Heart right ventricle (tissue), 16 donors: ENCODE measurements at places on chromosomes 7 and 10. TPM values are rescaled to one million over a fixed set of nuclear protein-coding genes. Genes with fewer than 3 reads are reported as not detected.

DNA sequence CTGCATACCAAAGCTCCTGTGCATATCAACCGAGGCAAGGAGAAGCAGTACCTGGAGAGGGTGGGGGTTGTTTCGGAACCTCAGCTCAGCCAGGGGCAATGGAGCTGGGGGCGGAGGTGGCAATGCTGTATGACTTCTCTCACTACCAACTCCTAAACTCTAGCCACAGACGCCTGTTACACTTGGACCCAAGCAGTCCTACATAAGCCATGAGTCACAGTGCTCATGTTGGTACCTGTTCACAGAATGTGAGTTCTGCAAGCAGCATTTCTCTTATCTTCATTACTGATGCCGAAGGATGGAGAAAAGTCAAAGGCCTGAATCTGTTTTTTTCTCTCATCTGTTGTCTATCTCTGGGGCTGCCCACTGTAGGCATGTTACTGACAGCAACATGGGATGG, 3.2 kb upstream of the RAB18 start:
- H3K36me3 ChIP-seq: no peaks in the 10 kb centered on the region
- no peak overlapping the region for H3K27ac ChIP-seq
- no peak for DNase-seq
- H3K4me3 ChIP-seq: no peak overlapping the region

DNA sequence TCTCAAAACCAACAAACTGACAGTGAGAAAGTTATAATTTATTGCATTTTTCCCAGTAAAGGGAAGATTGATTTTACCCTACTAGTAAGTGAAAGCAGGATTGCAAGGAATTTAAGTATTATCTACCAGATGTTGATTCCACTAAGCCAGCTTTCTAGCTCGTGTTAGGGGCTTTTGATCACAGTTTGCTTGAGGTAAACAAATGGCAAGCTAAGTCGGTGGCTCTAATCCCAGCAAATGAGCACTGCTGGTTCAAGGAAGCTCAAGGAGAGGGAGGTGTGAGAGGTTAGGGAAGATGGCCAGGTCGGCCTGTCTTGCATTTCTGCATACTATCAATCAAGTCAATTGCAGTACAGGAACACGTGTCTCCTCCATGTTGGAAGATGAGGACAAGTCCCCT, 448.7 kb upstream of the POM121L12 start:
- H3K27ac ChIP-seq: no peak overlapping the region
- DNase-seq: no peak
- H3K4me1 ChIP-seq: no peaks in the 10 kb centered on the region
- H3K27me3 ChIP-seq: no peaks in the 10 kb centered on the region

DNA sequence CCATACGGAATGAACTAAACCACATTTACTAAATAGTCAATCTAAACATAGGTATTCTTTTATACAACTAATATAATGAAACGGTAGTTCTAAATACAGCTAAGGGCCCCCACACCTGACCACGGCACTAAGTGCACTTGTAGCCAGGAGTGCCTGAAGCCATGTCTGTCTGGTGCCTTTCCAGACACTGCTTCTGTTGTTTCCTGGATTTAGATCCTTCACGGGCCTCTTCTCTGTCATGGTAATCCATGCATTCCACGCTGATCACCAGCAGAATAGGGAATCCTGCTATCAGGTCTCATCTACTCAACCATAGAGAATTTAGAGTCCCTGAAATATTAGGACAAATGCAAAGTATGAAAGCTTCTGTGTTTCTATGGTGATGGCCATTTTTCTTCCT, 37.8 kb downstream of the OSBPL3 start:
- H3K27me3 ChIP-seq: no peaks in the 10 kb centered on the region
- H3K4me3 ChIP-seq: no peak overlapping the region
- no peak overlapping the region for H3K27ac ChIP-seq

- H3K27me3 ChIP-seq: no peaks in the 10 kb centered on the region
- H3K4me1 ChIP-seq: no peaks in the 10 kb centered on the region
- DNase-seq: no peak
- no peak overlapping the region for H3K27ac ChIP-seq
These were observed 44.4 kb upstream of the SLIT1 start for GRCh38 chr10:97230146-97230545.

GRCh38 chr10:14405076-14406065, 74.6 kb upstream of the FRMD4A start:
- H3K36me3 ChIP-seq: no peaks in the 10 kb centered on the region
- no peak overlapping the region for H3K4me3 ChIP-seq
- no peaks in the 10 kb centered on the region for H3K27me3 ChIP-seq
- H3K4me1 ChIP-seq: no peaks in the 10 kb centered on the region

DNA sequence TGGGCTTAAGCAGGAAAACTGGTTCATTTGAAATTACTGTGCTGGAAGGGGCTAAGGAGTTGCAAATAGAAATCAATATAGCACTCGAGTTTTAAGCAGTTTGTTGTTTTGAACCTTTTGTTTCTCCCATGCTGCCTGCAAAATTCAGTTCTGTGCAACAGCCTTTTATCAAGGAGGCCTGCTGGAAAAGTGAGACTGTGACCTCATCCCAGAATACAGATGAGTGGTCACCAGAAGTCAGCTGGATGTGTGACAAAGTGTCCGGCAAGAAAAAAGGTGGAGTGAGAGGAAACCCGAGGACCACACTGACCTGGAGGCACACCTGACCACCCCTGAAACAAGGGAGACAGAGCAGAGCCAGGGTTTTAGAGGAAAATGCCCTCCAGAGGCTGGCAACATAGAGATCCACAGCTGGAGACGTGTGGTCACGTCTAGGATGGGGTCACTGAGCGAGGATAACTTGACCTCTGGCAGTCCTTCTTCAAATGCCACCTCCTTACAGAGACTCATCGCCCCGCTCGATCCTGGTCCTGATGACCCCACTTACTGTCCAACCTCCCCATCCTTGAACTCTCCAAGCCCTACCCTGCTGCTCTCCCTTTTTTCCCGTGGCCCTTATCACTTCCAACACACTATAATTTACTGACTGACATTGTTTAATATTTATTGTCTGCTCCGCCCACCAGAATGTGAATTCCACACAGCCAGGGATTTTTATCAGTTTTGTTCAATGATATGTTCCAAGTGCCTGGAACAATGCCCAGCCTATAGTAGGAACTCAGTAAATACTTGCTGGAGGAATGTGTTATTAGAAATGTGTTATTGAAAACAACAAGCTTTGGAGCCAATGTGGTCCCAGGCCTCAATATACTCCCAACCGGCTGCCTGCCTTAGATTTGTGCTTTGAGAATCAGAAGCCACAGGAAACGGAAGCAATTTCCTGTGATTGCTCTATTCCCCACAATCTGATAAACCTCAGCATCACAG, 243.8 kb downstream of the GLI3 start:
- no peaks in the 10 kb centered on the region for H3K36me3 ChIP-seq
- peaks cover 3% of the 10 kb centered on the region for H3K4me1 ChIP-seq
- DNase-seq: no peak
- no peak overlapping the region for H3K4me3 ChIP-seq
- H3K27me3 ChIP-seq: no peaks in the 10 kb centered on the region
- H3K27ac ChIP-seq: no peak overlapping the region

- no peak overlapping the region for H3K27ac ChIP-seq
- H3K4me3 ChIP-seq: no peak overlapping the region
- H3K27me3 ChIP-seq: peaks cover 42% of the 10 kb centered on the region
These were observed 13.5 kb upstream of the EGFR start for GRCh38 chr7:55005241-55005851.

GRCh38 chr10:105793071-105793470, 1152.0 kb downstream of the SORCS3 start:
- H3K27me3 ChIP-seq: no peaks in the 10 kb centered on the region
- H3K36me3 ChIP-seq: no peaks in the 10 kb centered on the region
- H3K4me3 ChIP-seq: no peak overlapping the region

DNA sequence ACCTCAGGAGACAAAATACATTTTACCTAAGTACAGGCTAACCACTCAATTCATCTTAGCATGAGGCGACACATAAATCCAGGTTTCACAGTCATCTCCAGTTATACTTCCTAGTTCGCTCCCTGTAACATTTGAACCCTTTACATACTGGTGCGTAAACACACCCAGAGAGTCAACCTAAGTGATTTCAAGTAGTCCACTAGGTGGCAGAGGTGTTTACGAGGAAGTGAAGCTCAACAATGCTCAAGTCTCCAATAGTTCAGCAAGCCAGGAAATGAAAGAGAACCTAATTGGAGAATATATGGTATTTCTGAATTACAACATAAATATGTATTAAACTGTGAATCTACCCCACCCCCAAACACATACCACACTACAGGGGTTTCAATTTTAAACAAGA, 76.3 kb upstream of the ABCB5 start:
- H3K4me3 ChIP-seq: no peak overlapping the region
- DNase-seq: no peak
- no peaks in the 10 kb centered on the region for H3K36me3 ChIP-seq
- no peaks in the 10 kb centered on the region for H3K27me3 ChIP-seq
- no peak overlapping the region for H3K27ac ChIP-seq
- no peaks in the 10 kb centered on the region for H3K4me1 ChIP-seq

- H3K27ac ChIP-seq: no peak overlapping the region
- DNase-seq: no peak
- H3K4me1 ChIP-seq: no peaks in the 10 kb centered on the region
- H3K36me3 ChIP-seq: no peaks in the 10 kb centered on the region
These were observed 295.7 kb downstream of the FZD1 start for GRCh38 chr7:91559947-91560346.

- no peak for DNase-seq
- no peak overlapping the region for H3K4me3 ChIP-seq
- H3K4me1 ChIP-seq: peaks cover 81% of the 10 kb centered on the region
- H3K27me3 ChIP-seq: no peaks in the 10 kb centered on the region
These were observed 31.4 kb upstream of the TRIM8 start for GRCh38 chr10:102612964-102613275.

DNA sequence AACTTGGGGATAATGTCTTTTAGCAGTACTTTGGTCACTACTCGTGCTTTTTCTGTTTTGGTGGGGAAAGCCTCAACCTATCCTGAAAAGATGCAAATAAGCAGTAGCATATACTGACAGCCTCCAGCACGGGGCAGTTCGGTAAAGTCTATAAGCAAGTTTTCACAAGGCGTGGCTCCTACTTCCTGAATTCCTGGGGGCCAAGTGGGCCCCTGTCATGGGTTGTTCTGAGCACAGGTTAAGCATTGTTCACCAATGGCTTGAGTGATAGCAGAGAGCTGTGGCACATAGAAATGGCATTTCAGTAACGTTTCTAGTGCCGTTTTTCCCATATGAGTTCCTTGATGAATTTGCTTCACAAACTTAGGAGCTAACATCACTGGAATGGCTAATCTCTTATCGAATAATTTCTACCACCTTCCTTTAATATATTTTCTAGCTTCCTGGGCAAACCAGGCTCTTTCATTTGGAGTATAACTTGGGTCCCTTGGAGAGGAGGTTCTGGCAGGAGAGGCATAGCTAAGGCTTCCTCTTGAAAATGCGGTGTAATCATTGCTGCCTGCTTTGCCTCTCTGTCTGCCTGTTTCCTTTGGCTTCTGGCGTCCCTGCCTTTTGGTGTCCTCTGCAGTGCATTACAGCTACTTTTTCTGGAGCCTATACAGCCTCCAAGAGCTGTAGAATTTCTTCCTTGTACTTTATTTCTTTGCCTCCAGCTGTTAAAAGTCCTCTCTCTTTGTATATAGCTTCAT, 11.7 kb upstream of the ZNF239 start:
- H3K27ac ChIP-seq: no peak overlapping the region
- H3K27me3 ChIP-seq: no peaks in the 10 kb centered on the region
- no peaks in the 10 kb centered on the region for H3K4me1 ChIP-seq
- H3K36me3 ChIP-seq: no peaks in the 10 kb centered on the region

- H3K27ac ChIP-seq: no peak overlapping the region
- H3K27me3 ChIP-seq: no peaks in the 10 kb centered on the region
- DNase-seq: no peak
- no peaks in the 10 kb centered on the region for H3K36me3 ChIP-seq
- H3K4me3 ChIP-seq: no peak overlapping the region
These were observed 52.1 kb upstream of the OIT3 start for GRCh38 chr10:72841487-72841886.

DNA sequence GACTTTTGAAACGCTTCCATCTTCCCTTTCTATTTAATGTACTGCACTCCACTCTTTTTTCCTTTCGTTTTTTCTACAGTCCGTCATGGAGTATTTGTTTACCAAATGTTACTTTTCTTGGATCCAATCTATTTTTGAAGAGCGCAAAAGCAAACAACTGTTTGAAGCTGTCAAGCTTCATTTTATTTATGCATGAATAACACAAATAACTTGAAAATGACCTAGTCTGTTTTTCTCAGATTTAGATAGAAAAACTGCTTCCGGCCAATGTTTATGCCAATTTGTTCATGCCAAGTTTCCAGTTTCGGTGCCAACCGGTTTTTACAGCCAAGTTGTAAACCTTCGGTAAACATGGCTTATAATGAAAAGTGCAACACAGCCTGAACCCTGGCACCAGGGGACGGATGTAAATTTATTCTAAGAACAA, 150.9 kb upstream of the KLF6 start:
- peak overlapping the region; percentile 53 for H3K27ac ChIP-seq
- no peak for DNase-seq
- peak overlapping the region; percentile 27 for H3K4me3 ChIP-seq
- no peaks in the 10 kb centered on the region for H3K36me3 ChIP-seq

GRCh38 chr10:418226-418625, 271.2 kb downstream of the DIP2C start:
- H3K36me3 ChIP-seq: peaks cover 28% of the 10 kb centered on the region
- DNase-seq: no peak
- H3K27me3 ChIP-seq: no peaks in the 10 kb centered on the region
- no peaks in the 10 kb centered on the region for H3K4me1 ChIP-seq

GRCh38 chr10:70932392-70933196, 44.2 kb upstream of the PCBD1 start:
- no peak for DNase-seq
- H3K4me3 ChIP-seq: no peak overlapping the region
- no peaks in the 10 kb centered on the region for H3K36me3 ChIP-seq
- peaks cover 4% of the 10 kb centered on the region for H3K4me1 ChIP-seq

DNA sequence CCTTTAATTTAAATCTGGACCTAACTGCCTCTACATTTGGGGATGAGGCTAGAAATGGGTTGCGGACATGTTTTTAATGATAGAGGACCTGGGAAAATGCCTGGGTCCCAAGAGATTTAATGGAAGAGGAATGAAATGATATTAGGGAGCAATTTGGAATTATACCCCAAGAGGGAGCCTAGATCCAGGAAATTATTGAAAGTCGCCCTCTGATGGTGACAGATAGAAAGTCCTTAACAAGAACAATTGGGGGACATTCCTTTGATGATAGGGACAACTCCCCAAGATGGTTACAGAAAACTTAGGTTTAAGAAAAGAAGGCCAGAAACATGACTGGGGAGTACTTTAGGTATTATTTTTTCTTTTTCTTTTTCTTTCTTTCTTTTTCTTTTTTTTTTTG, 9.5 kb upstream of the TSGA13 start:
- no peaks in the 10 kb centered on the region for H3K4me1 ChIP-seq
- H3K27me3 ChIP-seq: no peaks in the 10 kb centered on the region
- H3K27ac ChIP-seq: no peak overlapping the region
- no peaks in the 10 kb centered on the region for H3K36me3 ChIP-seq

NKX2-3 gene
- total RNA-seq: not detected

AKR1C3 gene
- total RNA-seq: 19.0 TPM

LIPK gene
- total RNA-seq: not detected

VIM gene
- total RNA-seq: 300 TPM

CAMK1D gene
- 5.7 TPM for total RNA-seq

TUBB8 gene
- not detected for total RNA-seq

PNLIPRP1 gene
- not detected for total RNA-seq

CPXM2 gene
- 3.2 TPM for total RNA-seq

TRPV6 gene
- total RNA-seq: not detected

IDI1 gene
- 16.3 TPM for total RNA-seq

OR2A42 gene
- total RNA-seq: not detected

GIMAP8 gene
- 13.4 TPM for total RNA-seq
